Stimulated activated CD8-positive, alpha-beta memory T cell treated with anti-CD3 and anti-CD28 coated beads, Interleukin-7, amount 100 ng/mL, for 1 hour (primary cell): ENCODE measurements at places on chromosomes 5 and 9.

DNA sequence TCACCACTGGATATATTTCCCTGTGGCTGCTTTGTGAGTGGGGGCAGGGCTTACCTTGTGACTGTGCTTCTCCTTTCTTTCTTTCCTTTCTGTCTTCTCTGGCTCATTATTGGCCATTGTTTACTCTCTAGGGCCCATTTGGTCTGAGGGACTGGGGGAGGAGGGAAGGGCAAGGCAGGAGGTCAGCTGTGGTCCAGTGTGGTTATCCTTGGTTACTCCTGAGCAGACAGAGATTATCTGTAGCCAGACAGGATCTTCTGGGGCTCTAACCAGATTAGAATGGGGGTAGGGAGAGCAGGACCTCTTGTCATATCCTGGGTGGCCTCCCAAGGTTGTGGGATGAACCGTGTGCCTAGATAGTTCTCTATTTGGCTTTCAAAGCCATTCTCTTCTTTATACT is 71.2 kb downstream of the ANKRD55 start:
- DNase-seq, result no peak

GRCh38 chr5:113053511-113053995 is 77.0 kb downstream of the DCP2 start:
- no peak for DNase-seq

- no peak for DNase-seq
Observed at GRCh38 chr5:78541086-78541654, 107.4 kb downstream of the LHFPL2 start.

- DNase-seq, result no peak
Observed at GRCh38 chr9:8365466-8366160, 566.0 kb upstream of the DMAC1 start.

GRCh38 chr5:170416526-170416925 is 27.4 kb upstream of the KCNMB1 start:
- no peak for DNase-seq

- DNase-seq, result no peak
Observed at GRCh38 chr5:158928404-158928803, 171.3 kb downstream of the EBF1 start.

DNA sequence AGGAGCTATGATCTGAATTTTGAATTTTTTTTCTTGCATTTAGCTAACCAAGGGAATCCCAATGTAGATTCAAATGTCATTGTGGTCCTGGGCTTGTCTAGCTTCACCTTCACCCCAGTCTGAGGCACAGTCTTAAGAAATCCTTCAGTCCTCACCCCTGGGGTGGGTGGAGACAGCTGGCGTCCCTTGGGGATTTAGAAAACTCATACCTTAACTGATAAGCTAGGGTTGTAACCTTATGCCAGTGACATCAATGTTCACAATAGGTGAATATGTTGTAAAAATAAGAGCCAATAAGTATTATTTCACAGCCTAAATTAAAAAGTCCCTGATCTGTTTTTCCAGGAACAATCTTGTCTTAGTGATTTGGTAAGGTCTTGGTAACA is 4.6 kb downstream of the ISOC1 start:
- DNase-seq, result no peak

- DNase-seq, result peak; percentile 49
Observed at GRCh38 chr5:159207686-159208513, 1.5 kb downstream of the RNF145 start.

GRCh38 chr9:69585571-69585970 is 86.6 kb downstream of the APBA1 start:
- DNase-seq, result no peak

DNA sequence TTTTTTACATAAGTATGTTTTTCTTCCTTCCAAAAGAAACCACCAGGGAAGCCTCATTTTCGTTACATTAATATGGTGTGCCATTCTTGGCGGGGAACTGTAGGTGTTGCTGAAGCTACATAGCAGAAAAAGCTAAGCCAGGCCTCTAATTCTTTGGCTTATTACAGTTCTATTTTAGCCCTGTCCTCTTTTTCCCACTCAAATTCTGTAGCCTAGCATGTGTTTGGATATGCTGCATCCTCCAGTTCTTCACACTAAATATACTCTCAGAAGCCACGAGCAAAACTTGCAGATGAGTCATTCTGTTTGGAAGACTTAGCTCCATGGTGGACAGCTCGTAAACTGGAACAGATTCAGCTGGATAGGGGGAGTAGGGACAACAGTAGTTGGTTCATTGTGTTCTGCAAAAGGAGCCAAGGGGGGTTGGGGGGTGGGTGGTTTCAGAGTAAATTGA is 369.4 kb downstream of the TMEM161B start:
- no peak for DNase-seq

GRCh38 chr5:172779691-172780341 is 8.8 kb upstream of the DUSP1 start:
- no peak for DNase-seq

- DNase-seq, result no peak
Observed at GRCh38 chr5:89179731-89180130, 296.7 kb upstream of the MEF2C start.

GRCh38 chr9:92048924-92049625 is 66.1 kb downstream of the SPTLC1 start:
- DNase-seq, result no peak

DNA sequence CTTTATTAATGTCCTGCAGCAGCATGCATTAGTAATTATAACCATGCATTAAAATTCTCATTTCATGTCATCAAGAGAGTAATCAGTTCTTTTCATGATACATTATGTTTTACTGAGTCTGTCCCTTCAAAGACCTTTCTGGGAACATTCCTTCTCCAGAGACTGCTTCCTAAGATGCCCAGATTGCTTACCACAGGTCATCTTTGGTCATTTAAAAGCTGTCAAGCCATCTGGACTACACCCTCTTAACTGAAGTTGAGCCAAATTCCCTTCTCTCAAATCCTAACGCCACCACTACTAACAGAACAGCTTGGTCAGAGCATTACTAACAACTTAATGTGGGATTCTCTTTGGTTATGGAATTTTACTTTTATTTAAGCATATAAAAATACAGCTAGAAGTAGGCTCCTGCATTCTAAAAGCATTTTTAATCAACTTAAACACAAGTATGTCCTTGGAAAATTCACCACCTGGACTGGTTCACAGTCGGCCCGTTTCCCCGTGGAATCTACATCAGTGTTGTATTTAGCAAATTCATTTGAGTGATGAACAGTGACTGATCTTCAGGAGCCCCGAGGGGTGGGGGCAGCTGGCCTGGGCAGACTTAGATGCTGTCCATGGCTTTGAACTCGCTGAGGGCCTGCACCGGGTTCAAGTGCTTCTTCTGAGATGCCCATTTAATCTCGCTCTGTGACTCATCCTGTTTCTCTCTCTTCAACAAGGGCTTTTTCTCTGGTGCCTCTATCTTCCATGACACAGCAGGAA is 92.8 kb upstream of the CCDC112 start:
- no peak for DNase-seq

GRCh38 chr5:117776977-117777376 is 1202.4 kb upstream of the SEMA6A start:
- DNase-seq, result no peak

DNA sequence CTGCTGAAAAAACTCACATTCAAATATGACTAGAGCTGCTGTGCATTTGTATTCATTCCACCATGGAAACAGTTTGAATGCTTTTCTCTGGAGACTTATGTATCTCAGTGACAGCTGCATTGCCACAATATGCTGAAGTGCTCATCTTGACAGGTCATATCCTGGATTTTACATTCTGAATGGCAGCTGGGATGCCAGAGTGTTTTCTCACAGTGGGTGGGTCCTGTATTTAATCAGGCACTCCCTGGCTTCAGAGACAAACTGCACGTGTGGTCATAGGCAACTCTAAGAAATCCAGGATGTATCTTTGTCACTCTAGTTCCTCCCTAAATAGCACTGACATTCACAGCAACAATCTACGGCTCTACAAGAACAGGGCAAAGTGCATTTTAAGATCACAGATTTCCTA is 75.6 kb downstream of the ST8SIA4 start:
- no peak for DNase-seq

DNA sequence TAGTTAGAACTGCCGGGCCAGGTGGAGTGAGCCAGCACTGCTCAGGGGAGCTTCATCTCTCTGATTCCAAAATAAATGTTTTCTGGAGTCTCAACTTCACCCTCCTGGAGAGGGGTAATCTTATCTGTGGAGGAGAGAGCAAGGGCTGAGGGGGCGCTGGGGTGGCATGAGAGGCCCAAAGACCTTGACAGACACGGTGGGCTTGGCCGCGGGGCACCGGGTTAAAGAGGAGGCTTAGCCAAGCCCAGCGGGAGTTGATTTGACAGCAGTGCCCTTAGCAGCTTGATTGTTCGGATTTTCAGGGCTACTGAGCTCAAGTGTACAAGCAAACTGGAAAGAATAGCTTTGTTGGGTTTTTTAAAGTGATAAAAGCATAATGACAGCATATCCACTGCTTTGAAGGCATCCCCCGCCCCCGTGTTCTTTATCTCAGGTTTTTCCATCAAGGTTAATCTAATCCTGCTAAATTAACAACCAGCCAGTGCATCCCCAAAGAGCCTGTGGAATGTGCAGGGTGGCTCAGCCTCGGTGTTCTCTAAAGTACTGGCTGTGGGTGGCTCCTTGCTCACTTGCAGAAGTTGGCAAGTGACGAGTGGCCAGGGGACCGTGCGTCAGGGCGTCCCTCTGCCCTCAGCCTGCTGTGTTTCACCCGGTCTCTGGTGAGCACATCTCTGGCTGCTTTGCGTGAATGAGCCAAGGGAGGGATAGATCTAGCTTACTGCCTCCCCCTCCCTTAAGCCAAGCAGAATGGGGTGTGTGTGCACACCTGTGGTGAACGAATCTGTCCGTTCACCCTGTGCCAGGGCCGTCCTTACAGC is 5.5 kb downstream of the QRFP start:
- no peak for DNase-seq

DNA sequence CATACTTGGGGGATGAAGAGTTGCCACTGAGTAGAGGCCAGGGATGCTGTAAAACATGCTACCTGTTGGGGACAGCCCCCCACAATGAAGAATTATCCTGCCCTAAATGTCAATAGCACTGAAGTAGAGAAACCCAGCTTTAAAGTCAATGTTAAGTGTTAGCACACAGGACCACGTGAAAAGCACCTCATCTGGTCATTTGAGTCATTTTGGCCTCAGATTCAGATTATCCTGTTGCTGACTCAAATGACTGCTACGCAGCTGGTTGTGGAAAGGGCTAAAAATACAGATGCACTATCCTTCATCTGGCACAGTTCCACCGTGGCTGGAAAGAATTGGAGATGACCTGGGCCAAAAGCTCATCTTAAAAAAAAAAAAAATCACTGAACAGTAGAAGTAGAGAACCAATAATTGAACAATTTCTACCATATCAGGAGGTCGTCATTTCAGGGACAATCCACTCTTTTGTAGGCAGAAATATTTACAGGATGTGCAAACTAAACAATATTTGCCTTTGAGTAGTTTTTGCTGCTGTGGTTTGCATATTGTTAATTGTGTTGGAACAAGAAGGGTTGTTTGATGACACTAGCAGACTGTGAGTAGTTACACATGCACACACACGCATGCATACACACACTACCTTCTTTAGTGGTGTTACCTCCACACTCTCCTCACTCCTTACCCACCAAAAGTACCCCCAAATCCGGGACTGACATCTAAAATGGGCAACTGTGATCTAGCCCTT is 195.3 kb upstream of the KLF9 start:
- DNase-seq, result no peak

DNA sequence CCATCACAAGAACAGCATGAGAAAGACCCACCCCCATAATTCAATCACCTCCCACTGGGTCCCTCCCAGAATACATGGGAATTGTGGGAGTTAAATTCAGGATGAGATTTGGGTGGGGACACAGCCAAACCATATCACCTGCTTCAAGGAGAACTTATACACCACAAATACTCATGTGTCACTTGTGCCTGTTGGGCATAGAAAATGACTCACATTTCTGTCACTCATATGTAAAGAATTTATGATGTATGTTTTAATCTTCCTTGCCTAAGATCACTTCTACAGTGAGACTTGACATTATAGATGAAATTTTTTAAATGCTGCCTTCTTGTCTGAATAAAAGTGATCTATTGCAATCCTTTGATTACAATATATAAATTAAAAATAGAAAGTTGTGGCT is 23.0 kb upstream of the PRDM6 start:
- DNase-seq, result no peak

DNA sequence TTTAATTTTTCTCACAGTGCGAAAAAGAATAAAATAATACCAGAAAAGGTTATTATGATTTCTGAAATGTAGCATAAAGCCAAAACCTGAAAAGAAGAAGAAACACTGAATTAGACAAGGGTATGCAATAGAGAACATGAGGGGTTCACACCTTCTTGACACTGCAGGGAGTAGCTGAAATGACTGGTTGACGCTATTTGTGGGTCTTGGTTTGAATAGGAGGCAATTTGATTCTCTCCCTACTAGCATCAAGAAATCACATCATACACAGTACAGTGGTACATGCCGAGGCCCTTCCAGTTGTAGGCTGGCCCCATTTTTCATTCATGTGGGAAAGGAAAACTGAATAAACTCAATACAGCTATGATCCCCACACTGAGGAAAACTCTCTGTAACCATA is 68.6 kb downstream of the NR3C1 start:
- no peak for DNase-seq

- DNase-seq, result no peak
Observed at GRCh38 chr5:135208555-135208902, 174.5 kb upstream of the PITX1 start.

DNA sequence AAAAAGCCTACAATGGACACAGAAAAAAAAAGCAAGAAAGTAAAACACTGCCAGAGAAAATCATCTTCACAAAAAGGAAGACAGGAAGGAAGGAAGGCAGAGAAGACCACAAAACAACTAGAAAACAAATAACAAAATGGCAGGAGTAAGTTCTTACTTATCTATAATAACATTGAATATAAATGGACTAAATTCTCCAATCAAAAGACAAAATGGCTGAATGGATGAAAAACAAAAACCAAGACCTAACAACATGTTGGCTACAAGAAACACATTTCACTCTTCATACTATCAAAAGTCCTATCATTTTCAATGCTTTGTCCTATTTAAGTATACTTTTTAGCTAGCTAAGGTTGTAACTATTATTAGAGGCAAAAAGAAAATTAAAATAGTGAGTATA is 36.9 kb upstream of the HMGCR start:
- DNase-seq, result no peak

- DNase-seq, result no peak
Observed at GRCh38 chr5:98275980-98276379, 497.5 kb upstream of the RGMB start.

DNA sequence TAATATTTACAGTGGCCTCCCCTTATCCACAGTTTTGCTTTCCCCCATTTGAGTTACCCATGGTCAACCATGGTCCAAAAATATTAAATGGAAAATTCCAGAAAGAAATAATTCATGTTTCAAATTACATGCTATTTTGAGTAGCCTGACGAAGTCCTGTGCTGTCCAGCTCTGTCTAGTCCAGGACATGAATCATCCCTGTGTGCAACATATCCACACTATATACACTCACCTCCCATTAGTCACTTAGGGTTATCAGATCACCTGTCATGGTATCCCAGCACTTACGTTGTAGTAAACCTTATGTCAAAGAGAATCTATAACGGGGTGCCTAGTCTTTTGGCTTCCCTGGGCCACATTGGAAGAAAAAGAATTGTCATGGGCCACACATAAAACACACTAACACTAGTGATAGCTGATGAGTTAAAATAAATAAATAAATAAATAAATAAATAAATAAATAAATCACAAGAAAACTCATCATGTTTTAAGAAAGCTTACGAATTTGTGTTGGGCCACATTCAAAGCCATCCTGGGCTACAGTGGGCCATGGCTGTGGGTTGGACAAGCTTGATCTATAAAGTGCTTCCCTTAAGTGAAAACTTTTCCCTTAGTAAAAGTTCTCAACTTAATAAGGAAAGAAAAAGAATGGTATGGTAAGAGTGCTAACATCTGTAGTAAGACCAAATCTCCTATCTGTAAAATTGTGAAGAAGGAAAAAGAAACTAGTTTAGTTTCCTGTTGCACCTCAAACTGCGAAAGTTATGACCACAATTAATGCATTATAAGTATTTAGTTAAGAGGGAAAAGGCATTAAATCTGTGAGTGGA is 15.9 kb upstream of the OMD start:
- no peak for DNase-seq
